Choroid plexus epithelial cell (primary cell): ENCODE measurements at places on chromosomes 3 and 15.

- DNase-seq: no peak
These were observed 237.7 kb upstream of the GOLIM4 start for GRCh38 chr3:168333410-168333935.

DNA sequence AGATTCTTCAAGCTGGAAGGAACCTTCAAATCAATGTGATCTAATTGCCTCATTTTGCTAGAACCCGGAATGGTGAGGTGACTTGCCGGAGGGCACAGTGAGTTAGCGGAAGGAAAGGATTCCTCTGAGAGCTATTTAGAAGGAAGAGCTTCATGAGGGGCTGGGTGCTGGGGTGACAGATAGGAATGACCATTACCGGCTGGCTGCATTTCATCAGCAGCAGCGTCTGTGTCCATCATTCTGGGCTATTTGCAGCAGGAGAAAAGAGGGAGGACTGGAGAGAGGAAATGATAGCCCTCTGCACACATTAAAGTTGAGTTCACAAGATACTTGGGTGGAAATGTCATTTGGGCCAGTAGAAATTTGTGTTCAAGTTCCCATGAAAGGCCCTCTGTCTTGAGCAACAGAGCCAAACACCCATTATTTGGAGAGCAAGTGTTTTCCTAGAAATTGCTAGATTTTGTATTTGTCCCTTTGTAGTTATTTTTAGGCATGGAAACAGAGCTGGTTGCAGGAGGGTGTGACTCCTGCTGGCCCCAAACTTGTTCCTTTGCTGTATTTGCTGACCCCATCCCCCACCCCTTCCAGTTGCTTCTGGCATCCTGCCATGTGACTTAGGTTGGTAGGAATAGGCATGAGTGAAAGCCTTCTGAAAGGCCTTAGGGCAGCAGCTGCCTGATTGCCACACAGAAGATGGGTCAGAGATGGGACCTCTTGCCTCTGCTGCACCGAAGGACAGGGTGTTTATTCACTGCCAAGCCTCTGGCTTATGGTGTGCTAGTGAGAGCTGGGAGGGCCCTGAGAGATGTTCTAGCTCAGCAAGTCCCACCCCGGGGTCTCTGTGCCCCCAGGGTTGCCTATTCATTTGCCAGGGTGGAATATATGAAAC, 87.5 kb upstream of the PLXNA1 start:
- DNase-seq: peak; percentile 13

- peak; percentile 89 for DNase-seq
These were observed 63.2 kb downstream of the IQGAP1 start for GRCh38 chr15:90451053-90451850.

DNA sequence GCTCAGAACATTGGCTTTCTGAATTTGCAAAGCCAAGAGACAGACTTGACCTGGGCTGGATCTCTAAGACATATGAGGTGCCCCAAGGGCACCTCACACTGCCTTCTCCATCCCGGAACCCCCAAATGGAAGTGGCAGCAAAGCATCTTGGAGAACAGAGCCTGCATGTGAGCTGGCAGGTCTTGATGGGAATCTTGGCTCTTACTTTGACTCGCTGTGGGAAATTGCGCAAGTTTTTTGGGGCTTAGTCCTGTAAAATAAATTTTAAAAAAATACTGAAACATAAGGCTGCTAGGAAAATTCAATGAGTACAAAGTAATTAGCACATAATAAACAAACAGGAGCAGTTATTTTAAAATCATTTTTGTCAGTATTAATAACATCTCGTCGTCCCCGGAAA, 13.7 kb upstream of the SEC22A start:
- no peak for DNase-seq

- peak; percentile 95 for DNase-seq
These were observed 550.5 kb upstream of the AGTR1 start for GRCh38 chr3:148146947-148147826.

- peak; percentile 2 for DNase-seq
These were observed 56.4 kb downstream of the SPTSSB start for GRCh38 chr3:161314836-161315395.

DNA sequence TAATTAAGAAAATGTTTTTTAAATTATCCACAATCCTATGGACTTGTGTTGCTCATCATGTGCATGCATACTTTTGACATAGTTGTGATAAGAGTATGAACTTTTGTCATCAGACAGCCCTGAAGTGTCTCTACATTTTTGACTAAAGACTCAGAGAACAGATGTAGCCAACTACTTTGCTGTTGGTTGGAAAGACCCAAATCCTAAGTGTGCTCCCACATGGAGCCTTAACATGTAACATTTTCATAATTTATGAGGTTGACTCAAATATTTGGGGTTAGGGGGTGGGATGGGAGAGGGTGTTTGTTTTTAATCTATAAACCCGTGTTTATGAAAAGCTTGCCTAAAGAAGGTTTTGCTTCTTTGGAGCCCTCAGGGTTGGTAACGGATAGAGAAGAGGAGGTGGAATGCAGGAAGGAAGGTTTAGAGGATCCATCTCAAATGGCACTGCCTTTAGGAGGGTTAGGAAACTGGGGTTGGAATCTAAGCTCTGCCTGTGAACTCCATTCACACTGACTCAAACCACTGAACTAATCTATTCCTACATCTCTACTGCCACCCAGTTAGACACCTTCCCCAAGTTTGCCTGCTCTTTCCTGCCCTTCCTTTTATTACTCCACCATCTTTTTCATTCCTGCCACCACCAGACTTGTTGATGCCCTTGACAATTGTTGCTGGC, 3.7 kb downstream of the BOC start:
- peak; percentile 16 for DNase-seq
